Sigmoid colon (tissue), 7 donors: ENCODE measurements at places on chromosomes 16 and 17. TPM values are rescaled to one million over a fixed set of nuclear protein-coding genes. Genes with fewer than 3 reads are reported as not detected.

DNA sequence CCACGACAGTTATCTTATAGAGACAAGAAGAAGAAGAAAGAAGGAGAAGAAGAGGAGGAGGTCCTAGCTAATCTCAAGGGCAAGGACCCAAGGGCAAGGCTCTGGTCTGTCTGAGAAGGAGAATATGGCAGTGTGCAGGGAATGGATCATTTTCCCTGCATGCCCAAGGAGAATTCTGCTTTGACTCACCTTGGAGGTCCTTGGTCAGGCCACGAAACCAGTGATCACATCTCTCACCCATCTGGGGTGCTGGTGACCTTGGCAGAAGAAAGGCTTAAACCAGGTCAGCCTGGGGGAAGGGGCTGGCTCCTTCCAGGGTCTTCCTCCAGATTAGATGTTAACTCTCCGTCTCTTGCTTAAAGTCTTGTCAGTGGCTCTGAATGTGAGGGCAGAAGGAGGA lies 1.6 kb upstream of the FMNL1 start:
- no peak for DNase-seq

DNA sequence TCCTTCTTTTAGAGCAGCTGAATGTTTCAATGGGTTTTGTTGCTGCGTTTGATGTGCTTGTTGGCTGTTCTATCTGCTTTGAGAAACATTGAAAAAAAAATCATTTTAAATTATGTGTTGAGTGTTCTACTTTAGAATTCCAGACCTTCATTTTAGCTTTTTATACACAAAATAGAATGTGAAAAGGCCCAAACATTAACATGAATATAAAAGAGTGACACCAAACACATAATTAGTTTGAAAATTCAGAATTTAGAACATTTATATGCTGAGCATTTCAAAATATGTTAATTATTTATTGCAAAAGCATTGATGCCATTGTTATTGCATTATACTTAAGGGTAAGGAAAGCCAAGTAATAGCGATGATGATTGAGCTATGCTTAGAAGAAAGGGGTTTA lies 2.9 kb downstream of the NFAT5 start:
- no peak for DNase-seq

DNA sequence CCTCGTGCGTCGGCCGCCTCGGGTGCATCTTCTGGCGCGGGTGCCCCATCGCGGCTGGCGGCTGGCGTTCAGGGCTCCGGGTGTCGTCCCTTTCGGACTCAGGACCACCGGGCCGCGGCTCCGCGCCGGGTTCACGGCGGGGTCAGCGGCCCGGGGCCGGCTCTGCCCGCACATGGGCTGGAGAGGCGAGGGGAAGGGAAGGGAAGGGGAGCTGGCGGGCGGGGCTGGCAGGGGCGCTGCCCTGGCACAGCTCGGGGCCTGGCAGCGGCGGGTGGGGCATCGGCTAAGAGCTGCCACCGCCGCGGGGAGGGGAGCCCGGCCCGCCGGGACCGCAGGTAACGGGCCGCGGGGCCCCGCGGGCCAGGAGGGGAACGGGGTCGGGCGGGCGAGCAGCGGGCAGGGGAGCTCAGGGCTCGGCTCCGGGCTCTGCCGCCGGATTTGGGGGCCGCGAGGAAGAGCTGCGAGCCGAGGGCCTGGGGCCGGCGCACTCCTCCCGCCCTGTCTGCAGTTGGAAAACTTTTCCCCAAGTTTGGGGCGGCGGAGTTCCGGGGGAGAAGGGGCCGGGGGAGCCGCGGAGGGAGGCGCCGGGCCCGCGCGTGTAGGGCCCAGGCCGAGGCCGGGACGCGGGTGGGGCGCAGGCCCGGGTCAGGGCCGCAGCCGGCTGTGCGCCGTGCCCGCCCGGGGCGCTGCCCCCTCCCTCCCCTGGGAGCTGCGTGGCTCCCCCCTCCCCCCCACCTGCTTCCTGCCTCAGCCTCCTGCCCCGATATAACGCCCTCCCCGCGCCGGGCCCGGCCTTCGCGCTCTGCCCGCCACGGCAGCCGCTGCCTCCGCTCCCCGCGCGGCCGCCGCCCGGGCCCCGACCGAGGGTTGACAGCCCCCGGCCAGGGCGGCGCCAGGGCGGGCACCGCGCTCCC lies 646 bp downstream of the HIC1 start:
- DNase-seq: peak; percentile 68

GNGT2 gene
- 3.9 TPM for total RNA-seq

TP53TG3D gene
- 1.6 TPM for total RNA-seq
